ENCODE measurements at places on chromosomes 6 and 20.

DNA sequence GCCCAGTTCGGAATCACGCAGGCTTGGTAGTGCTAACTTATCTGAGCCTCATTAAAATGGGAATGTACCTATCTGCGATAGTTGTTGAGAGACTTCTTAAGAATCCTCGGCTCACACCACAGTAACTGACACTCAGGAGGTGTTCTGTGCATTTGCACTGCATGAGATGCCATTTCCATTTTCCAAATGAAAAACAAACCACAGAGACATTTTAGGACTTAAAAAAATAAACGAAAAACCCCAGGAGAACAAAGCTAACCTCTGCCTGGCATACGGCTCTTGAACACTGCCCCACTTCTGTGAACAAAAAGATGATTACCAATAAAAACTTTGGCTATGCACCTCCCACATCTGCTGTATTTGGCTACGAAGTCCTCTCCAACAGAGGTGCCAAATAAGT lies 37.6 kb downstream of the BEND3 start:
- no peak for DNase-seq

GRCh38 chr20:17875106-17875980 lies 93.3 kb downstream of the SNX5 start:
- DNase-seq, result no peak

DNA sequence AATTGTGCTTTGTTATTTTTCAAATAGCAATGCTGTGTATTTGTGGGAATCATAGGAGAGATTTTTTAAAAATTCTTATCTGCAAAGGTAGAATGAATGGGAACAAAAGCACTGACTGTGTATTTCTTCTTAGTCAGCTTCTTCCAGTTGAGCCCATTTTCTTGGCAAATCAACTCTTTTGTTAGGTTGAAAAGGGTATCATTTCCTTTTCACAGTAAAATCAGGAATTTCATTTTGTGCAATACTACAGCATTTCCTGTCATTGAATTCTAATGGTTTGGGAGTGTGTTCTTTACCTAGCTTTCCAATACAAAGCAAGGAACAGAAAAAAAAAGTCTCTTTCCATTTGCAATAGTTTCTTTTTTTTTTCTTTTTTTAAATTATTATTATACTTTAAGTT lies 19.0 kb upstream of the EXOC2 start:
- DNase-seq, result no peak

GRCh38 chr6:112906726-112907125 lies 559.6 kb downstream of the RFPL4B start:
- DNase-seq, result no peak

DNA sequence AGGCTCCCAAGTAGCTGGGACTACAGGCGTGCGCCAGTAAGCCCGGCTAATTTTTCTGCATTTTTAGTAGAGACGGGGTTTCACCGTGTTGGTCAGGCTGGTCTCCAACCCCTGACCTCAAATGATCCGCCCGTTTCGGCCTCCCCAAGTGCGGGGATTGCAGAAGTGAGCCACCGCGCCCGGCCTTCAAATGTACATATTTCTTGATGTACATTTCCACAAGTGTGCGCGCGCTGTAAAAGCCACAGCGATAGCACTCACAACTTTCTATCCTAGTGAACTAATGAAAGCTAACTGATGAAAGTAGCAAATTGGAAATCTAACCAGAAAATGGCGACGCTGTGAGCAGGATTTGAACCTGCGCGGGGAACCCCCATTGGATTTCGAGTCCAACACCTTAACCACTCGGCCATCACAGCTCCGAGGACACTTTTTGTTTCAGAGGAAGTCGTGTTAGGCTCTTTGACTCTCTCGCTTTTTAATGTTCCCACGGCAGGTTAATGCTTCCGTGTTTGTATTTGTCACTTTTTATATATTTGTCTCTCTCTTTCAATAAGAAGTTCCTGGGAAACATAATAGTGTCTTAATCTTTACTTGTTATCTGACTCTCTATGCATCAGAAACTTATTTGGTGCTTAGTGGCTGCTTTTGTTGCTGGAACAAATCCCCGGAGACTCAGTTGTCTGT lies 199.4 kb upstream of the ZNF184 start:
- no peak for DNase-seq
